ENCODE measurements at places on chromosomes 11 and 22.

GRCh38 chr11:86067851-86068137, 1.1 kb downstream of the PICALM start:
- DNase-seq: no peak

DNA sequence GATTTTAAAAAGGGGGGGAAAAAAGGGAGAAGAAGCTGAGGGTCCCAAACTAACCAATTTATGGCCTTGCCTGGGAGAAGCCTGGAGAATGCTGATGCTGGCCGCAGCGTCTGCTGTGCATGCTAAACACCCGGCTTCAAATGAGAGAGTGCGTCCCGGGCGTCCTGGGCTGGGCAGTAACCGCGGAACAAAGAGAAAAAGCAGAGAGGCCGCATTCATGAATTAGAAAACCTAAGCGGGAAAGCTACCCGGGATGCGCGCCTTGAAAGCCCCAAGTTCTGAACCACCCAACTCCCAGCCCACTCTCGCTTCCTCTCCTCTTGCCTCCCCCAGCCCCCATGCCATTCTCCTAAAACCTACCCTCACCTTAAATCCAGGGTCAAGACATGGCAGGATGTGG, 6.5 kb downstream of the MN1 start:
- no peak for DNase-seq

GRCh38 chr22:26941896-26942636, 284.7 kb downstream of the MIAT start:
- DNase-seq: no peak

DNA sequence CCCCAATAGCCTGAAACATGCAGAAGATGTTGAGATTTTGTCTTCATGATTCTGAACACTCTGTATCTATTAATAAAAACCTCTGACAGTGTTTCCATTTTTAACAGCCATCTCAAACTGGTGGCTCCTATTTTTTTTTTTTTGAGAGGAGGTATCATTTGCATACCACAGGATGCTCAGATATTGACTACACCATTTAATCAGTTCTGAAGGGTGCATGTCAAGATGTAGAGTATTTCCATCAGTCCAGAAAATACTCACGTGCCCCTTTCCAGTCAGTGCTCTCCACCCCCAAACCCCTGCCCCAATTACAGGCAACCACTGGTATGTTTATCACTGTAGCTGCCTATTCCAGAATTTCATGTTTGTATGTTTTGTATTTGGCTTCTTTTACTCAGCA, 85.3 kb upstream of the SORL1-AS1 start:
- no peak for DNase-seq

DNA sequence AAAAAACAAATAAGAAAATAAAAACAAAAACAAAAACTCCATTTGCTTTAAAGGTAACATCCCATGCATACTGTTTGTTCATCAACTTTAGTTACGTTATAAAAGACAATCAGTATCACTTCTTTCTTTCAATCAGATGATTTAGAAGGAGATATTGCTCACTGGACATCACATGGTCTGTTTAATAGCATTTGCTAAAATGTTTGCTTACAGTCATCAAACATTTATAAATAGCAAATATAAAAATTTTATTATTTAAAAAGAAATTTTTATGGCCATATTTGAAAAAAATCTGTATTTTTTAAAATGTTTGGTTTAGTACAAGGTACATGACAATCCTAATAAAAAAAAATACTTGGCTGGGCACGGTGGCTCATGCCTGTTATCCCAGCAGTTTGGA, 22.6 kb downstream of the MMP26 start:
- DNase-seq: no peak

GRCh38 chr11:67584205-67584880, 731 bp downstream of the GSTP1 start:
- no peak for DNase-seq

DNA sequence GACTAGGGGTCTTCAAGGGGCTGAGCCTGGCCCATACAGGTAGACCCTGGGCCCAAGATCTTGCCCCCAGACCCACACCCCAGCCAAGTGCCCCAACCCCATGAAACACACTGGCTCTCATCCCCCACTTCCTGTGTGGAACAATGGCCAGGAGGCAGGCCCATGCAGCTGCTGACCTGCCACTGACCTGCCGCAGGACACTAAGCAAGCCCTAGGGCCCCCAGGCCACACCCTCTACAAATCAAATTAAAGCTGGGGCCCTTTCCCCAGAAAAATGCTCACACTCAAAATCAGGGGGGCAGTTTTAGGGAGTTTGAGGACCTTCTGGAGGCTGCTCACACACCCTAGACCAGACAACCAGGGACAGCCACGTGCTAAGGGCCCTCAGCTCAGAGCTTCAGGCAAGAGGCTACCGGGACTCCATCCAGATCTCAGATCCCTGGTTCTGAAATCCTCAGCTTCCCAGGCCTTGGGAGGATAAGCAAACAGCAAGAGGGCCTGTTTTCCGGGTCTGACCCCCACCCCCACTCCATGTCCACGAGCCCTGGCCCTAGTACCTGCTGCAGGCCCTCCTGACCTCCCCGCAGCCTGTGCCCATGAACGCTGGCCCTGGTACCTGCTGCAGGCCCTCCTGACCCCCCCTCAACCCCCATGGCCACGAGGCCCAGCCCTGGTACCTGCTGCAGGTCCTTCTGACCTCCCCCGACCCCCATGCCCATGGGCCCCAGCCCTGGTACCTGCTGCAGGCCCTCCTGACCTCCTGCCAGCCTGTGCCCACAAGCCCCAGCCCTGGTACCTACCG, 10.0 kb downstream of the CARD10 start:
- no peak for DNase-seq

GRCh38 chr22:29887358-29887757, 4.4 kb downstream of the MTMR3 start:
- DNase-seq: no peak

DNA sequence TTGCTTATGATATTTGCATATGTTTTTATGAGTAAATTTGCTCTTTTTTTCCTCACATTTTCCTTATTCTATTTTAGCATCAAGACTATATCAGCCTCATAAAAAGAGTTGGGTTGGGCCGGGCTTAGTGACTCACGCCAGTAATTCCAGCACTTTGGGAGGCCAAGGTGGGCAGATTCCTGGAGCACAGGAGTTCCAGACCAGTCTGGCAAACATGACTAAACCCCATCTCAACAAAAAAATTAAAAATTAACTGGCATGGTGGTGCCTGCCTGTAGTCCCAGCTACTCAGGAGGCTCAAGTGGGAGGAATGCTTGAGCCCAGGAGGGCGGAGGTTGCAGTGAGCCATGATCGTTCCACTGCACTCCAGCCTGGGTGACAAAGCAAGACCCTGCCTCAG, 148.8 kb upstream of the ANO5 start:
- DNase-seq: no peak

DNA sequence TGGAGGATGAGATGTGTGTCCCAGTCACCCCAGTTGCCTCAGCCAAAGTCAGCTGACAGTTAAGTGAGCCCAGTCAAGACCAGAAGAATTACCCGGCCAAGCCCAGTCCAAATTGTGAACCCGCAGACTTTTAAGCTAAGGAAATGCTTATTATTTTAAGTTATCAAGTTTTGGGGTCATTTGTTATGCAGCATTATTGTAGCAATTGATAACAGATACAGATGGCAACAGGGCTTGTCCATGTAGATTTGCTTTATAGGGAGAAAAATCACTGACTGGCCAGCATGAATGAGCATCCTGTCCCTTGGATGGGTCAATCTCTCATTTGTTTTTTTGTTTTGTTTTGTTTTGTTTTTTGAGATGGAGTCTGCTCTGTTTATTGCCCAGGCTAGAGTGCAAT, 22.9 kb downstream of the SDHAF2 start:
- DNase-seq: no peak

DNA sequence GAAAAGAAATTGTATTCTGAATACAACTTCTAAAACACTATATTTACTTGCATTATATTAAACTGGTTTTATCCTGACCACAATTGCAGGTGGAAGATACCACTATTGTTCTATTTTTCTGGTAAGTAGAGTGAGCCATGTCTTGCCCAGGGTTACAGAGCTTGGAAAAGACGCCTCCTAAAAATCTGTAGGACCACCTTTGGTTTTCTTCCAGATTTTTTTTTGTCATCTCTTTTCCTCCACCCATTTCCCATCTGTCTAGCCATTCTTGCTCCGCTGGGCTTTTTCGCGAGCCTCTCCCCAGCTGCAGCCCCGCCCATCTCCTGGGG, 294 bp upstream of the MTMR3 start:
- DNase-seq: no peak

- no peak for DNase-seq
Observed at GRCh38 chr11:73314117-73314961, 6.3 kb downstream of the ARHGEF17 start.

DNA sequence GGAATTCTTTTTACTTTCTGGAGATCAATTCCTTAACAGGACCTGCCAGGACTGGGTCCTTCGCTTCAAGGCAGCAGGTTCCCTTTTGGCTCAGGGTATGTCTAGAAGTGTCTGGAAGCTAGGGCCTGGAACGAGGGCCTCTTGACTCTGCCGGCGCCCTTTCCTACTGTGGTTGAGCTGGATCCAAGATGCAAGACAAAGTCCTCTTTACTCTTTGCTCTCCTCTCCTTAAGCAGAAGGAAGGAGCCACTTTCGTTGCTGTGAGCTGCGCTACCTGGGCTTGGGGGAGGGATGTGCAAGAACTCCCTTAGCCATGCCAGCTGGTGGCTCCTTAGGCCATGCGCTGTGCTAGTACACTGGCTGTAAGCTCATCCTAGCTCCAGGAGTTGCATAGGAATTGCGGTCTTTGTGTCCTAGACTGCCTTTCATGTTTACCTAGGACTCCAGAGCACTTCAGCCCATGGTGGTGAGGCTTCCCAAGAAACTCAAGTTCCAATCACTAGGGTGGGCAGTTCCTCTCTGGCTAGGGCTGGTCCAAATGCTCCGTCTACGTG, 18.1 kb downstream of the GLB1L2 start:
- no peak for DNase-seq

- no peak for DNase-seq
Observed at GRCh38 chr11:66388780-66389386, 17.3 kb upstream of the SLC29A2 start.

- no peak for DNase-seq
Observed at GRCh38 chr11:32838505-32839274, 9.0 kb downstream of the PRRG4 start.

- DNase-seq: no peak
Observed at GRCh38 chr11:65653229-65654225, 9.2 kb downstream of the RELA start.

DNA sequence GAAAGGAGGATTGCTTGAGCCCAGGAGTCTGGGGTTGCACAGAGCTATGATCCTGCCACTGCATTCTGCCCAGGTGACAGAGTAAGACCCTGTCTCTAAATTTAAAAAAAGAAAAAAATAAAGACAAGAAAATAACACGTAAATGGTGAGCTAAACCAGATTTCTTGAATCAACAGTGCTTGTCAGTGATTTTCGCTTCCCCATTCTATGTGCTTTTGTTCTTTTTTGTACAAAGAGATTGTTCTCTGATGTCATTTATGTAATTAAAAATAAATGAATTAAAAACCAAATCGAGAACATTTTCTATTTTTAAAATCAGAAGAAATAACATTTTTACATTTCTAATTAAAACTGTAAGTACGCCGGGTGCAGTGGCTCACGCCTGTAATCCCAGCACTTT, 19.8 kb upstream of the SLC29A2 start:
- no peak for DNase-seq

- no peak for DNase-seq
Observed at GRCh38 chr22:48783821-48784266, 1043.8 kb downstream of the BRD1 start.

- DNase-seq: no peak
Observed at GRCh38 chr11:130614591-130614990, 166.1 kb downstream of the ADAMTS15 start.

- no peak for DNase-seq
Observed at GRCh38 chr11:6095798-6096197, 11.7 kb upstream of the OR56B4 start.

- DNase-seq: no peak
Observed at GRCh38 chr11:23192256-23192655, 332.0 kb upstream of the CCDC179 start.
